ENCODE measurements at places on chromosomes 13 and 19.

DNA sequence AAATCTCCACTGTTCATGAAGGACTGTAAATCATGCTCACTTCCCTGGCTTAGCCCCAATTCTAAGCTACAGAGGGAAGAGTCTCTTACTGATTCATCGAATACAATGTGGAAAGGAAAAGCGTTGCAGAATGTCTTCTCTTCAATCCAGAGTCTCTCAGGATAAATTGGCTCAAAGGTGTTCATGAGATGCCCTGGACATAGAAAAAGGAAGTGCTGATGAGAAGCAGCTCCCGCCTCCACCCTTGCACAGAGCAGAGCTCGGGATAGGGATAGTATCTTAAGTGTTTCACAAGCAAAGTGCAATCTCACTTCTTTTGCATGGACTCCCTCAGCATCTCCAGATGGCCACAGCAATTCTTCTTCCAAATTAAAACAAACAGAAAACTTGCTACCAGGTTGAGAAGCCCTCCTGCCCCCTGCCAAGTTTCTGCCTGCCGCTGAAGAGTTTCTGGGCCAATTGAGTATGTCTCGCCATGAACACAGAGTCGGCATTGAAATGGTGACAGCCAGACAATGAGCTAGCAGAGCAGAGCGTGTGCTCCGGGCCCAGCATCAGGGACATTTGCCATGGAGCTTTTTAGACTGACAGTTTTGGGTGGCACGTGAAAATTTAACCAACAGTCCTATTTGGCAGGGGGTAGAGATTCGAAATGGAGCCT lies 85.7 kb downstream of the C13orf42 start:
- peak; percentile 6 for DNase-seq

- DNase-seq = no peak
These were observed 18.7 kb downstream of the CACNG7 start for GRCh38 chr19:53927739-53928138.

DNA sequence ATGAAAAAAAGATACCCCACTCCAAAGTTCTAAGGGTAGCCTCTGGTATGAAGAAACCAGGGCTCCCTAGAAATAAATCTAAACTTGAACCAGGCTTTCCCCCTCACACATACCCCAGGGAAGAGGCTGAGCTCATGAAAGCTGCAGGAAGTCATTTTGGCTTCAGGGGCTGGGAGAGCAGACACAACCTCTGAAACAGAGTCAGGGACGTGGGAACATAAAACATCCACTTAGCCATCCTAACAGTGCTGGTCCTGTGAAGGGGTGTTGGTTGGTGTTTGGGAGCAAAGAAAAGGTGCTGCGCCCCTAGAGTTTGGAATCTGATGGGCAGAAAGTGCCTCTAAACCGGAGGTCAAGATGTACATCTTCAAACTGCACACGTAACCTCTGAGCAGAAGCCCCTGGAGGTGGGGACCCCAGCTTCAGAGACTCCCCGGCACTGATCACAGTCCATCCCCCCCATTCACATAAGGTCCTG lies 15.8 kb downstream of the RAB3D start:
- no peak for DNase-seq

- no peak for DNase-seq
These were observed 183.2 kb downstream of the TUBA3C start for GRCh38 chr13:18998389-18998788.

DNA sequence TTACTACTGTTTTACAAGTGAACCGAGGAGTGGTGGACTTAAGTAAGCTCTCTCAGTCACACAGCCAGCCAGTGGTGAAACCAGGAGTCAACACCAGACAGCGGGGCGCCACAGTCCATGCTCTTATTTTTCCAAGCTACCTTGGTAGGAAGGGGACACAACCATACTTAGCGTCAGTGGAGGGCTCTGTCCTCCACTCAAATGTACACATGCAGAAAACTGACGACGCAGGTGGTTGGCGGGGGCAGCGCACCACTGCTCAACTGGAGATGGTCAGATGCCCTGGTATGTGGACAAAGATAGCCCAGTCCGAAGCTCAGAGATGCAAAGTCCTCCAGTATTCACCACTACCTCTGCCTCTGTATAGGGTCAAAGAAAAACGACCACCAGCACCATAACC lies 1.1 kb downstream of the ZNF667 start:
- no peak for DNase-seq

- DNase-seq = peak; percentile 34
These were observed 11.1 kb upstream of the SHISA2 start for GRCh38 chr13:26062853-26063444.

GRCh38 chr19:14080887-14081796 lies 4.4 kb downstream of the C19orf67 start:
- peak; percentile 96 for DNase-seq

- no peak for DNase-seq
These were observed 120.2 kb downstream of the RXFP2 start for GRCh38 chr13:31859571-31859970.

DNA sequence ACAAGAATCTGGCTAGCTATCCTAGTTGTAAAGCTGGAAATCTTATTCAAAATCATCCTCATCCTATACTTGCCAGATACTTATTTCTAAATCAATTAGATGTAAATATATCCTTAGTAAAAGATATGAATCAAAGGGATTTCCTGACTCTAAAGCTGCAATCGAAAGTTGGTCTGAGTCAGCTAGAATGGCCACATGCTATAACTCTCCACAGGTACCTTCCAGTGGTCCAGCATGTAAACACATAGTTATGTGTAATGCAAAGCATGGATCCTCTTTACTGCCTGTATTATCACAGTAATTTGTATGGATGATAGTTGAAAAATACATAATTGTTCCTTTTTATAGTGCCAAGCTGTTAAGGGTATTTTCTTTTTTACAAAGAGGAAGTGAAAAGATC lies 27.4 kb downstream of the SLITRK6 start:
- DNase-seq = no peak

GRCh38 chr19:38193445-38193844 lies 30.6 kb downstream of the DPF1 start:
- DNase-seq = no peak

- DNase-seq = no peak
These were observed 41.5 kb downstream of the NOTCH3 start for GRCh38 chr19:15159251-15159650.

GRCh38 chr19:52028027-52028779 lies at the start of gene ZNF614:
TSS of gene ZNF614 (minus strand) at chr19:52028379. CDS start at chr19:52025745, 2,634 bp downstream.
- DNase-seq = peak; percentile 90

GRCh38 chr13:76852986-76853385 lies 33.2 kb downstream of the KCTD12 start:
- DNase-seq = no peak

- DNase-seq = no peak
These were observed 27.6 kb downstream of the DNAJC3 start for GRCh38 chr13:95704510-95704909.

DNA sequence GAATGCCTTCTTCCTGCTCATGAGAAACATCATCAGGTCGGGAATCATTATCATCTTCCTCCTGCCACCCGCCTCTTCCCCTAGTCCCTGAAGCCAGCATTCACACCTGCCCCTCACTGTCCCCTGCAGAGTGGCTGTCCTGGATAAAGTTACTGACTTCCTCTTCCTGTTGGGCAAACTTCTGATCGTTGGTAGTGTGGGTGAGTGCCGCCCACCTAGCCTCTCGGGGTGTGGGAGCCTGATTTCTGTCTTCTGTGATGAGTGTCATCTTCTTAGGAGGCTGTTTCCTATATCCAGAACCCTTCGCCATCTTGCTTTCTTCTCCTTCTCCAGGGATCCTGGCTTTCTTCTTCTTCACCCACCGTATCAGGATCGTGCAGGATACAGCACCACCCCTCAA lies 12.5 kb downstream of the SLC44A2 start:
- DNase-seq = no peak

GRCh38 chr13:21673789-21674489 lies 3.1 kb downstream of the FGF9 start:
- DNase-seq = peak; percentile 49

GRCh38 chr13:51942189-51942588 lies 69.1 kb downstream of the ATP7B start:
- DNase-seq = no peak

DNA sequence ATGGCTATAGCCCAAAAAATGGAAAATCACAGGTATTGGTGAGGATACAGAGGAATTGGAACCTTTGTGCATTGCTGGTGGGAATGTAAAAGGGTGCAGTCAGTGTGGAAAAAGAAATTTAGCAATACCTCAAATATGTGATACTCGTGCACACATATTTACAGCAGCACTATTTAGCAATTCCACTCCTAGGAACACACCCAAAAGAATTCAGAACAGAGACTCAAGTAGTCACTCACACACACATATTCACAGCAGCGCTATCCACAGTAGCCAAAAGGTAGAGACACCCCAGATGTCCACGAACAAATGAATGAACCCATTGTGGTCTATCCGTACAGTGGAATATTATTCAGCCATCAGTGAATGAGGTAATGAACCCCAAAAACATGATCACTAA lies 114.0 kb downstream of the COL4A2 start:
- DNase-seq = no peak

DNA sequence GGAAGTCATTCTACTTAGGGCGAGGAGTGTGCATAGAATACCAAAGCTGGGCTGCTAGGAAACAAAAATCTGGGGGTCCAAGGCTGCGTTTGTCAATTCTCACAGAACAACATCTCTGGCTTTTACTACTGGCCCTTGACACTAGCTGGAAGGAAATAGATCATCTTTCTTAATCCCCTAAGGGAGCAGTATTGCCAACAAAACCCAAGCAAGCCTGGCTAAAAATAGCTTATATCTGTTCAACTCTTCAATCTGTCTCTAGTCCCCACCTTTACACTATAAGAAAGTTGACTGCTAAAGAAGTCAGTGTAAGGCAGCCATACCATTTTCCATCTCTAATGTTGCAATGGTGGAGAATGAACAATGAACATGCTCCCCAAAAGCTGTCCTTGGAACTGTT lies 107.8 kb upstream of the SPRY2 start:
- no peak for DNase-seq

- no peak for DNase-seq
These were observed 455.4 kb upstream of the TSHZ3 start for GRCh38 chr19:31804668-31805067.

- peak; percentile 79 for DNase-seq
These were observed 864 bp downstream of the FTL start for GRCh38 chr19:48965806-48966540.

GRCh38 chr13:44243198-44243857 lies 130.3 kb upstream of the SERP2 start:
- no peak for DNase-seq

- no peak for DNase-seq
These were observed 8.6 kb downstream of the RGCC start for GRCh38 chr13:41465898-41466320.

DNA sequence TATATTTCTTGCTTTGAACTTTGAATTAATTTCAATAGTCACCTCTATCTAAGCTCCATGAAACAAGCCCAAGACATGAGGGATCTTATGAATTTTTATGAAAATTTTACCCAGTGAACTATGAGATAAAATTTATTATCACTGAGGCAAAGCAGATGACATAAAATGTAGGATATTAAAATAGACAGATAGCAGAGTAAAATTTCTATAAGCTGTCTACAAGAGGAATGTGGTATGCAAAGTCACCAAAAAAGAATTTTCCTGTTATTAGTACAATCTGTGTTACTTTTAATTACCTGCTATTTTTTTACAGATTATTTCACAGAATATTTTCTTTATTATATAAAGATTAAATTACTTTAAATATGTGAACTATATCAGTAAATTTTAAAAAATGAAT lies 2312.6 kb downstream of the PCDH9 start:
- no peak for DNase-seq

DNA sequence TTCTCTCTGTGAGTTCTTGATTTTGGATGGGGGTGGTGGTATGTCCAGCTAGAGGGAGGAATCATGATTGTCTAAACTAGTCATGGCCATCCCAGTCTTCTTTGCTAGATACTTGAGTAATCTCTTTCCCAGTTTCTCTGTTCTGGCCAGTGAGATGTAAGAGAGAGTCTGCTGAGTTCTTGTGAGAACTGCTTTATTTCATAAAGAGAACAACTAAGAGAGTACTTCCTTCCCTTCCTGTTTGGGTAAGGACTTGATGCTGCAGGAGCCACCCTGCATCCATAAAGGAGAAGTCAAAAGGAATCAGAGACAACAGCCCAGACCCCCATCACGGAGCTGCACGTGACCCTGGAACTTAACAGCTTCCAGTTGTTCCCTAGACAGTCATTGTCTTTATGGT lies 3.0 kb upstream of the RASL11A start:
- DNase-seq = no peak

DNA sequence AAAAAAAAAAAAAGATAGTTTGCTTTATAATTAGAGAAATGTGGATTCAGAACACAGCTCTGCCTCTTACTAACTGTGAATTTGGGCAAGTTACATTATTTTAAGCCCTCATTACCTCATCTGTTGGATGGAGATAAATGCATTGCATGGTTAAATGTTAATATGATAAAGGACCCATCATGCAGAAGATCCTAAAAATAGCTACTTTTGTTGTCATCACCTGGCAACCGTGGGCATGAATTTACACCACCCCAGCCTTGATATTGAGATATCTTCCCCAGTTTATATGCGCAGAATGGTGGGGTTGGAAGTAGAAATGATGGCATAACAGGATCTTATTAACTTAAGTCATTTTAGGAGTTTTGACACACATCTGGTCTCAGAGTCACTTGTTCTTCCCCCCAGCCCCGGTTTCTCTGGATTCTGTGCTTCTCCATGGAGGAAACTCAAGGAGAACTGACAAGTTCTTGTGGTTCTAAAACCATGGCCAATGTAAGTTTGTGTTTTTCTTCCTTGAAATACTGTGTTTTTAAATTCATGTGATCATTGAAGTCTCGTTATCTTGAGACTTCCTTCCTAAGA lies 8.9 kb downstream of the ZNF546 start:
- DNase-seq = no peak

DNA sequence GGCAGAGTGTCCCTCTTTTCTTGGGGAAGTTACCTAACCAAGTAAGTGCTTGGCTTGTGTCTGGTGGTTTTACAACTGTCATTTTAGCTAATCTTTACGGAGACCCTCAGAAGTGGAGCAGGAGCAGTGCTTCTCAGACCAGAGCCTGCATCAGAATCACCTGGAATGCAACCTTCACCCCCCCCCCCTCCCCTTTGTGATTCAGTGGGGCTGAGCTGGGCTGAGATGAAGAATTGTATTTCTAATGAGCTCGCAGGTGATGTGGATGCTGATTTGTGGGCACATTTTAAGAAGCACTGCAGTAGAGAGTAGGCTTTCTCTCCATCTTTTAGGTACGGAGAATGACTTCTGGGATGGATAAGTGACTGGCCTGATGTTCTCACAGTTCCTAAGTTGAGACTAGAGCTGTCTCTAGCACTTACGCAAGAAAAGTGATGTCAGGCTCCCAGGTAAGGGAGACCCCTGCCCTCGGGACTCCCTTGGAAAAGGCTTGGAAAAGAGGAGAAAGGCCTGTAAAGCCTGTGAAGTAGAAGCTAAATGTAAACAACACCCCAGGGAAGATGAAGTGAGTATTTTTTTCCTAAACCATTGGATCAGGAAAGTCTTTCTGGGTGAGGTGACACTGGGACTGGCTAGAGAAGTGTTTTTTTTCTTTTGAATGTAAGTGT lies 23.3 kb upstream of the RNF113B start:
- DNase-seq = no peak
